ENCODE measurements at places on chromosomes 5 and 9. TPM values are rescaled to one million over a fixed set of nuclear protein-coding genes. Genes with fewer than 3 reads are reported as not detected.

PCDHGA5 gene
- total RNA-seq: 0.87 TPM

RAPGEF1 gene
- total RNA-seq: 28.2 TPM

ARL14EPL gene
- 0.89 TPM for total RNA-seq

SPZ1 gene
- total RNA-seq: not detected

PCDHB15 gene
- total RNA-seq: 0.37 TPM

ACOT12 gene
- 0.37 TPM for total RNA-seq

NUTM2G gene
- total RNA-seq: not detected

CNTNAP3B gene
- 14.5 TPM for total RNA-seq

SEMA4D gene
- 0.62 TPM for total RNA-seq

CDKN2B gene
- 24.9 TPM for total RNA-seq

SMIM33 gene
- total RNA-seq: not detected

All from uterine smooth muscle cell (primary cell).